Sigmoid colon (tissue), 7 donors: ENCODE measurements at places on chromosomes 4 and X. TPM values are rescaled to one million over a fixed set of nuclear protein-coding genes. Genes with fewer than 3 reads are reported as not detected.

DNA sequence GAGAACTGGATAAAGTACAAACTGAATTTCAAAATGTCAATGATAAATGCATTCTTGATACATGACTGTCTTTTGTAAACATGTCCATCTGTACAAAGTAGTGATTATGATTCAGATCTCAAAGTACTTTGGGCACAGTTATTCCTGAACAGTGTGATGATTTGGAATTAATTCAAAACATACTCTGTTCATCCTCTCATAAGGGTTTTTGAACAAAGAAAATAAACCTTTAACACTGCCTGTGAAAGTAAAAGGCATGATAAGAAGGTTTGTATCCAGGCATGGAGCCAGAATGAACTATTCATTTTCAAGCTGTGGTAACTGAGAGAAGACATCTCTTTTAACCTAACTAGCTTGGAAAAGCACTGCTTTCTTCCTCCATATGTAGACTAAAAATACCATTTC, 883 bp upstream of the KLHL4 start:
- no peak for DNase-seq

DNA sequence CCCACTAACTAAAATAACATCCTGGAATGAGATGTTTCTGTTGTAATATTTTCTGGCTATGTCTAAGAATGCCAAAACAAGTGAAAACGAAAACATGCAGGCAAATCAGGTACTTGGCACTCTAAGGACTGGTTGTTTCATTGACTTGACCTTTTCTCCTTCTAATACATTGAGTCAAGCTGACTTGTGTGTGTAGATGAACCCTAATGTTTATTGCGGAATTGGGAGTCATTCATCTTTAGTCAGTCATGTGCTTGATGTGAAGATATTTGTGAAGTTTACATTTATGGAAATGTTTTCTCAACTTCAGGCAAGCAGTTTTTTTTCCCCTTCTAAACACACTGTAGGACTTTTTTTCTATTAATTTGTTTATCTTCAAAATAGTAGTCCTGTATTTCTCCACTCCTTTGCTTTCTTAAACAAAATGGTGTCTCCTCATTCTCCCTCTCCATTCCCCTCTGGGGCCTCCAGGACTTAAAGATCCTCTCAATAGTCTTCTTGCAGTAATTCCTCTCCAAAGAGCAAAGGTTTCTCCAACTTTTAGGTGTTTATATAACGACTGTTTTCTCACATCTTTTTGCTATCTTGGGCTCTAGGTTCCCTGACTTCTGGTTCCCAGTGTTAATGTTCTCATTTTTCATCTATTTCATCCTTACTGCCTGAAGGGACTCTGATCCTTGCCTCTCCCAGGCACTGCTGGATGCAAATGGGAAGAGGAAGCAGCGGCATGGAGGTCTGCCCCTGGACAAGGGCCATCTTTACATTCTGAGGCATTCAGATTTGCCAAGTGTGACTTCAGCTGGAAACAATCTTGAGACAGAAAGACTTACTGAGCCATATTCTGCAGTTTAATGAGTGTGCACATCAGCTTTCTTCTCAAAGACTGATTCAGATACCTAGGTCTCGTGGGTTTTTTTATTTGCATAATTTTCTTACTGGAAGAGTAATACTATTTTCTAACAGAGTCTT, 166.4 kb downstream of the ARHGAP6 start:
- no peak for DNase-seq

DNA sequence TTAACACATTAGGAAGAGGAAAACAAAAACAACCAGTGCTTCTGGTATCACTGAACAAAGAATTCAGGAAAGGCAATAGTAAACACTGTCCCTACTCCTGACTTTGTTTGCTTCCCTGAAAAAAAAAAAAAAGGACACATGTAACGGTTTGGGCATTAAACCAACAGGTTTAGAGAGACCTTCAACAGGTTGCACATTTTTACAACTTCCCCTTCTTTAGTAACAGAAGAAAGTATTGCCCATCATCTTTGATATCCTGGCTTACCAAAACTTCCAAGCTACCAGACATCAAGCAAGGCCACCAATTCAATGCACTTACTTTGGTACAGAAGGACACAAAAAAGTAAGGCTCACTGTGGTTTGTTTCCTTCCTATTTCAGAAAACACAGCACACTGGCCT, 131.9 kb upstream of the MAP3K15 start:
- DNase-seq = no peak

DNA sequence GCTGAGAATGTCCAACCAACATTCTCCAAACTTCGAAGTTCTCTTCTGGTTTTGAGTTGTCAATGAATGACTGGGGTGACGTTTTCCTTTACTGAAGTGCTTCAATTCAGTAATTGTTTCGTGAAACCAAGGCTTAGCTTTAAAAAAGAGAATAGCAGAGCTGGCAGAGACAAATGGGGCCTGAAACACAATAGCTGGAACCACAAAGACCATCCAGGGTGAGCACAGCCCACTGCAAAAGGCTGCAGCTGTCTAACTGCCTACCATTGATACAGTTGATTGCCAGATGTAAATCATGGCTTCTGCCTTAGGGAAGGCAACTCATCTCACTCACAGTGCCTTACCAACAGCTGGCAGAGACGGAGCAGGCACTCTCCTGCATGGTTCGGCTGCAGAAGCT, 78.7 kb upstream of the ZNF518B start:
- no peak for DNase-seq

- no peak for DNase-seq
Observed at GRCh38 chr4:99887837-99888236, 6.4 kb downstream of the LAMTOR3 start.

DNA sequence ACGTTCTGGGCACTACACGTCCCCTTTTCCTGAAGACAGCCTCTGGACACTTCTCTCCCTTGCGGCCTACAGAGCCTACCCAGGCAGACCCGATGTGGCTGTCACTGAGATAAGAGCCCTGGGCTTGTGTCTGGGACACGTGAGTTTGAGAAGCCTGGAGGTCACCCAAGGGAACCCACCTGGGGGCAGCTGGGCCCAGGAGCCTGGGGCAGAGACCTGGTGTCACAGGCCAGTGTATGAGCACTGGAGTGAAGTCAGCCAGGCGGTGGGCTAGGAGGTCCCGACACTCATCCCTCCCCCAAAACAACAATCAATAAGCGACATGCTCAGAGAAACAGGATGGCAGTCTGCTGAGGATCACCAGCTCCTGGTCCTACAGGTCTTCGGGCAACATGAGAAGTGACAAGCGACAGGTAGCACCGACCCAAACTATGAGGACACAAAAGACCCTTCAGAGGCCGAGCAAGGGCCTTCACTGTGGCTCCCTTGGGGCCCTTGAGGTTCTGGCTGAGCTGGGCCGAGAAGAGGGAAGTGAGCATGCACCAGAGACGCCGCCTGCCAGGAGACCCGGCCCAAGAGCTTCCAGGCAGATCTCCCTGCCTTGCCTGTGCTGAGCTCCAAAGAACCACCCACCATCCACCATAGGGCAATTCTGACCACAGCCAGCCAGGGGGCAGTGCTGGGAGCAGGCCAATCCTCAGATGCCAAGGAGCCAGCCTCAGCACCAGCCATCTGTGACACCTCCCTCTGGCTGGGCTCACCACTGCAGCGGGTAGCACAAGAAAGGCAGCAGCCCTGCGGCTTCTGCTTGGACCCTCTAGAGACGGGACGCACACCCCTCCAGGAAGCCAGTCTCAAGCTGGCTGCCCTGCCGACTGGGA, 11.0 kb upstream of the DUSP9 start:
- peak; percentile 50 for DNase-seq

GRCh38 chr4:75327804-75328512, 186.2 kb downstream of the RCHY1 start:
- DNase-seq = no peak

DNA sequence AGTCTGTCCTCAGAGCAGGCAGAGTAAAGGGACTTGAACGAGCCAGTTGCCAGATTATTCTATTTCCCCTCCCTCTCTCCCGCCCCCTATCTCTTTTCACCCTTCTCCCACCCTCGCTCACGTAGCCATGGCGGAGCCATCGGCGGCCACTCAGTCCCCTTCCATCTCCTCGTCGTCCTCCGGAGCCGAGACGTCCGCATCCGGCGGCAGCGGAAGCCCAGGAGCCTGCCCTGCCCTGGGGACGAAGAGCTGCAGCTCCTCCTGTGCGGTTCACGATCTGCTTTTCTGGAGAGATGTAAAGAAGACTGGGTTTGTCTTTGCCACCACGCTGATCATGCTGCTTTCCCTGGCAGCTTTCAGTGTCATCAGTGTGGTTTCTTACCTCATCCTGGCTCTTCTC, 106.2 kb upstream of the SMAD1 start:
- DNase-seq = no peak

GRCh38 chr4:140706276-140706625, 49.9 kb downstream of the TBC1D9 start:
- no peak for DNase-seq

GRCh38 chr4:189090174-189090814, 850.4 kb upstream of the FRG1 start:
- DNase-seq = no peak

DNA sequence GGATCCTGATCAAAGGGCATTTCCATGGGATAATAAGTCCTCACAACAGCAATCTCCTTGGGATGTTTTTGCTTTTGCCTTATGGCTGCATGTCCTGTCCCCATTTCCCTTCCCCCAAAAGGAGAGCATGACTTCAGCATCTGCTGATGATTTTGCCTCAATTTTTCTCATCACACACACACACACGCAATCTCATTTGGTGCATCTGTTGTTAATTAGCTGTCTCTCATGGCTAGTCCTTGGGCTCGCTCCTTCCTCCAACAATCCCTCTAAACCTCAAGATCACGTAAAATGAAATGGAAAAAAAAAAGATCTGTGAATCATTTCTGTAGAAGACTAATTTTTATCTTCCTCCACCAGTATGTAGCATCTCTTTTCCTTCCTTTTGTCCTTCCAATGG, 153.6 kb downstream of the RBMX2 start:
- DNase-seq = no peak

DNA sequence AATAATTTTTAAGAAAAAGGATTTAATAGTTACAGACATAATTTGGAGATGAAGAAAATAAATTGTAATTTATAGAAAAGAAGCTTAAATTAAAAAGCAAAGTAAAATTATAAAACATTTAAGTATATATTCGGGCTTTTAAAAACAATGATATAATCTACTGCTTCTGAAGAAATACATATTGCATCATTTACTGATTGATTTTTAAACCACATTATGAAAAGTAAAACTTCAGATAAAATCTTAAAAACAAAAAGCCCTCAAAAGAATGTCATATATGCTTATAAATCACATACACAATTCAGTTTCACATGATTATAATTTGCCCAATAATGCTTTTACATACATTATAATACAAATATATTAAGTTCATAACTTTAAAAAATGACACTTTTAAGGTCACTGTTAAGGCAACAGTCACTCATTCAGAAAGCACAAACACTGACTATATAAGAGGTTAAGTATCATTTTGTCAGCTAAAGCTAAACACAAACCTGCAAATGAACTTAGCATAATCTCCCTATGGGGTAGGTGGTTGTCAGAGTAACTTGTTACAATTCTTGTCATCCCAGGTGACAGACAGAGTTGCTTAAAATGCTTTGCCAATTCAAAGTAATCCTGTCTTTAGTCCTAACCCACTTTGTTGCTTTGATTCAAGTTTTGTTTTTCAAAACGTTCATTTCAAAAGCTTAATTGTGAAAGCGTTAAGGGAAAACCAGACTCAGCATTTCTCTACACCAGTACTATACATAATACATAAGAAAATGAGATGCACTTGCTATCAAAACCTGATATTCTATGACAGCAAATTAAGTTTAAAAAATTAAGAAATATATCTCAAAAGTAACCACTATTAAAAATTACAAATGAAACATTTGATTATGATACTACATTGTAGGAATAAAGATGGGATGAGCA, 90.6 kb upstream of the MAB21L2 start:
- DNase-seq = no peak

DNA sequence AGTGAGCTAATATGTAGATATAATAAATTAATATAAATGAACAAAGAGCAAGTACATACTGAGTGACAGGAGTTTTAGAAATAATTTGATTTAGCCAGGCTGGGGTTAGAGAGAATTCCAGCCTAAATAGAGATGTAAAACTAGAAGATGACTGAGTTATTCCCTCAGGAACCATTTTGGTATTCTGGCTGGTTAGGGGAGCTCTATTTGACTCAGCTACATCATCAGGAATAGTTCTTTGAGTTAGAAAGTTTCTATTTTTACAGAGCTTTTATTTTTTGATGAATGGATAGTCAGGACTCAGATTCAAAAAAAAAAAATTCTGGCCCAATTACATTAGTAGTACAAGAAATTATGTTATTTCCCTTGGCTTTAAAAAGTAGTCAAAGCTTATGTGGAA, 180.4 kb upstream of the MID1 start:
- no peak for DNase-seq

- DNase-seq = no peak
Observed at GRCh38 chr4:145435646-145436045, 46.0 kb upstream of the SMAD1 start.

DNA sequence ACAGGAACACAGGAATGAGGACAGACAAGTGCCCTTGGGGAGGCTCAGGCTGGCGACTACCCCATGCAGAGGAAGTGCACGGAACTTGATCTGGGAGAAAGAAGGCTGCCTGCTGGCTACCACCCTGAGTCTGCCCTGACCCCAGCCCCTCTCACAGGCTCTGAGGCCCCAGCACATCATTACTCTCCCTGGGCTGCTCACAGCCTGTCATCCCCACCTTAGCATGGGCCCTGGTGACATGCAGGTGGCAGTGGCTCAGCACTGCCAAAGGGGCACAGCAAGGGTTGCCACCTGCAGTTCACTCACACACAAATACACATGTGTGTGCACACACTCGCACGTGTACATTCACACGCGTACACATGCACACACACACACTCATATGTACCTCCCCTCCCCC, 26.1 kb upstream of the MAMLD1 start:
- DNase-seq = no peak

GRCh38 chr4:10075158-10075863, 41.3 kb downstream of the WDR1 start:
- DNase-seq = peak; percentile 63

DNA sequence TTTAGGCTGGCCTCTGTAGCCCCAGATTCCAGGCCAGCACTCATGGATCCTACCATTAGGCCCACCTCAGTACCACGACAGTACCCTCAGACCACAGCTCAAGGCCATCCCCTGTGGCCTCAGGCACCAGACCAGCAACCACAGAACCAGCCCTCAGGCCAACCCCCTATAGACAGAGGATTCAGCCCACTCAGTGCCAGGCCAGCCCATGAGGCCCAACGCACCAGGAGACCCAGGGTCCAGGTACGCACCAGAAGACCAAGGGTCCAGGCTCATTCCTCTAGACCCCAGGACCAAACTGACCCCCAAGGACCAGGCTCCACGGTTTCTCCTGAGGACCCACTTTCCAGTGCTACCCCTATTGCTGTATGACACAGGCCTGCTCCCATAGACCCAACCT, 39.5 kb upstream of the MAGEC2 start:
- no peak for DNase-seq

The KCNIP4 gene
- polyA plus RNA-seq = not detected

The AREG gene
- polyA plus RNA-seq = 30.3 TPM

The LRAT gene
- polyA plus RNA-seq = 0.60 TPM

The ZNF275 gene
- polyA plus RNA-seq = 3.7 TPM

The NHSL2 gene
- polyA plus RNA-seq = 2.1 TPM

The SASH3 gene
- 6.2 TPM for polyA plus RNA-seq

The GABRG1 gene
- polyA plus RNA-seq = not detected

The USP17L26 gene
- polyA plus RNA-seq = not detected

The NAA11 gene
- polyA plus RNA-seq = not detected

The MAGEC1 gene
- polyA plus RNA-seq = not detected
